ENCODE measurements at places on chromosomes 11 and 22.

GRCh38 chr11:127864861-127865260 lies 722.5 kb downstream of the ETS1 start:
- no peak for DNase-seq

- no peak for DNase-seq
These were observed 509.9 kb upstream of the TENM4 start for GRCh38 chr11:79950741-79951140.

DNA sequence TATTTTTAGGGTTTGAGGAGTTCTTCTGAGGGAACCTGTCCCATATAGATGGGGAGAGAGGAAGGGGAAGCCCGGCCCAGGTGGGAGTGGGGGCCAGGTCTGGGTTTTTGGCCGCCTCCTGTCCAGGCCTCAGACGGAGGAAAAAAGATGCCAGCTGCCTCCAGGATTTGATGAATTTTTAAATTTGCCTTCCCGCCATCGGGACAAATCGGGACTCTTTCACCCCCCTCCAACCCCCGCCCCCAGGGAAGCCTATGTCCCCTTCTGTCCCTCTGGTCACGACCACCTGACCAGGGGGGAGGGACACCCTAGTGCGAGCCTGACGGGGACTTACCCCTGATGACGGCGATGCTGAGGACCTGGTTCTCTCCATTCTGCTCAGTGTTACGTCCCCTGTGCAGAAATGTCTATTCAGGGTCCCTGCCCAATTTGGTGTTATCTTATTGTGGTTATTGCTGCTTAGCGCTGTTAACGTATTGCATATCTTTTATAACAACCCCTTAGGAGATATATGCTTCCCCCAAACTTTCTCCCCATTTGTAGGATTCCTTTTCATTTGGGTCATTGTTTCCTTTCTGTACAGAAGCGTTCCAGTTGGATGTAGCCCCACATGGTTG lies 115.9 kb upstream of the GRK3 start:
- no peak for DNase-seq

DNA sequence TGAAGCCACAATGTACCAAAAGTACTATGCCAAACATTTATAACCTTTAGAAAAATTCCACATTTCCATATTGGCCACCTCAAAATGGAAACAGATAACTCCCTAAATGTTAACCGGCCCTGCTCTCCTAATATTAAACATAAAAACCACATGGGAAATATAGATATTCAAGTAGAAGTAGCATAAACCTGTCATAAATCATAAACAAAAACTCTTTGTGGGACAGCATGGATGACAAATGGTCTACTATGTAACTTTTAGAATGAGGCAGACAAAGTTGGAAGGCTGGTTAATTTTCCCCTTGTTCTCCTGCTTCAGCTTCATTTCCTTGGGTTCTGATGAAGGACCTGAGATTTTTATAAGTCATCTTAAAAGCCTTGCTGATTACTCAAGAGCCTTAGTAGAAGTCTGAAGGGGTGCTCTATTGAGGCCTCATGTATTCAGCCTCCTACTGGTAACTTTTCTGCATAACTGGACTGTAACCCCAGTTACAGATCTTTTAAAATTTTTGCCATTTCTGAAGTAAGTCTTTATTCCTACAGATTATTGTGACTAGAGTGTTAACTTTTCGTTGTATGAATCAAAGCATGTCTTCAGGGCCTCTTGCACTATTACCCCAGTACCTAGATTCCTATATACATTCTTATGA lies 116.4 kb downstream of the STIM1 start:
- no peak for DNase-seq

GRCh38 chr11:68340784-68341556 lies 28.6 kb downstream of the LRP5 start:
- DNase-seq, result no peak

GRCh38 chr22:39593066-39593930 lies 22.7 kb downstream of the CACNA1I start:
- no peak for DNase-seq

All from foreskin melanocyte (primary cell).